ENCODE measurements at places on chromosomes 3 and 15.
A peak's percentile ranks its signal among the peaks of the same experiment; 100 is the strongest.

- DNase-seq: no peak
Observed at GRCh38 chr3:194690501-194691372, 5.1 kb downstream of the FAM43A start.

GRCh38 chr3:40741729-40742128 is 217.0 kb downstream of the ZNF621 start:
- DNase-seq: no peak

DNA sequence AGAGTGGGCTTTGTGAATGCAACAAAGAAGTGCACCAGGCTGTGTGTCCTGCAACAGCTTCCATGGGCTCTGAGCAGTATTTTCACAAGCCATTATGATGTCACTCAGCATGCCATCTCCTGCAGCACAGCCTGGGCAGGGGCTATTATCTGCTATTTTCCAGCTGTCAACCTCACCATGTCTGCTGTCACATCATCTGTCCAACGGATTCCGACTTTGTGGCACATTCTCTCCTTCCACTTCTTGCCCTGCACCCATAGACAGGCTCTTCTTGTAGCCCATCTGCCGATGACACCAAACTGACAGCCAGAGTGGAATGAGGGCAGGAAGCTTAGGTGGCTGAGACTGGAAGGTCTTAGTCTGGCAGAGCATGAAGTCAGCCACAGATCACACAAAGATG is 691.9 kb downstream of the NTRK3 start:
- no peak for DNase-seq

GRCh38 chr15:84721371-84721770 is 5.4 kb upstream of the SEC11A start:
- peak; percentile 57 for DNase-seq

- peak; percentile 14 for DNase-seq
Observed at GRCh38 chr15:22978691-22979237, 1.4 kb downstream of the CYFIP1 start.

DNA sequence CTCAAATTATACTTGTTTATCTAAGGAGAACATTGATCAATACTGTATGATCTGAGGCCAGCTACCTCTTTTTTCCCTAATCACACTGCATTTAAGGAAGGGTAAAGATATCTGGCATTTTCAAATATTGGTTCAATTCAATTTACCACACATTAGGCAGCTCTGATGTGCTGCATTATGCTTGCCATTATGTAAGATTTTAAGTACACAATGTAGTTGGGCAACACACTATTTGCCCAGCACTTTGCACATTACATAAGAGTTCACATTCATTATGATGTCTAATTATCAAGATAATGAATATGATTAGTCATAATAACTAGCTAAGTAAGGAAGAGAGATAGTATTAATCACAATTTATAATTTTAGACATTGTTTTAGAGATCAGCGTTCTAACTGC is 196.3 kb downstream of the BCHE start:
- DNase-seq: no peak

DNA sequence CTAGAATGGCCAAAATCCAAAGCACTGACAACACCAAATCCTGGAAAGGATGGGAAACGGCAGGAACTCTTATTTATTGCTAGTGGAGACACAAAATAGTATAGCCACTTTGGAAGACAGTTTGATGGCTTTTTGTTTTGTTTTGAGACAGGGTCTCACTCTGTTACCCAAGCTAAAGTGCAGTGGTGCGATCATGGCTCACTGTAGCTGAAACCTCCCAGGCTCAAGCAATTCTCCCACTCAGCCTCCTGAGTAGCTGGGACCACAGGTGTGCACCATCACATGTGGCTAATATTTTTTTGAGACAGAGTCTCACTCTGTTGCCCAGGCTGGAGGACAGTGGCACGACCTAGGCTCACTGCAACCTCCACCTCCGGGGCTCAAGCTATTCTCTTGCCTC is 27.3 kb upstream of the GPR160 start:
- no peak for DNase-seq

DNA sequence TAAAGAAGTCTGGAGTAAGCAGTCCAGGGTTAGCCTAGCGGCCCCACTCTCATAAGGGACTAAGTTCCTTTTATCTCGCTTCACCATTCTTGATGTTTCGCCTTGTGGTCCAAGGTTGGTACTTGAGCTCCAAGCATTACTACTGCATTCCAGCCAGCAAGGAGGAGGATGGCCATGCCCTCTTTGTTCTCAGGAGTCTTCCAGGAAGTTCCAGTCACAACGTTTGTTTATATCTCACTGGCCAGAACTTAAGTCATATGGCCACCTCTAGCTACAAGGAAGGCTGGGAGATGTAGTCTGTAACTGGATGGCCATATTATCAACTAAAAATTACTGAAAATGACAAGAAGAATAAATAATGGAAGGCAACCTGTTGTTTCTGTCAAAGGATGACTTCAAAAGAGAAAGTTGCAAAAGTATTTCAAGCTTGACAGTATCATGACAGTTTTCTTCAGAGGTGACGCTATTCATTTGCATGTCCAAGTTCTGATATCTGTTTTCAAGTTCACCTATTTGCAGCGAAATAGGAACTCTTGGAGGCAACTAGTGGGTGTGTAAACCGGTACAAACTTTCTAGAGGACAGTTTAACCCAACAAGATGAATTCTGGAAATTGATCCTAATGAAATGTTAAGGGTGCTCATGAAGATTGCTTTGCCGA is 118.6 kb downstream of the PGPEP1L start:
- no peak for DNase-seq

DNA sequence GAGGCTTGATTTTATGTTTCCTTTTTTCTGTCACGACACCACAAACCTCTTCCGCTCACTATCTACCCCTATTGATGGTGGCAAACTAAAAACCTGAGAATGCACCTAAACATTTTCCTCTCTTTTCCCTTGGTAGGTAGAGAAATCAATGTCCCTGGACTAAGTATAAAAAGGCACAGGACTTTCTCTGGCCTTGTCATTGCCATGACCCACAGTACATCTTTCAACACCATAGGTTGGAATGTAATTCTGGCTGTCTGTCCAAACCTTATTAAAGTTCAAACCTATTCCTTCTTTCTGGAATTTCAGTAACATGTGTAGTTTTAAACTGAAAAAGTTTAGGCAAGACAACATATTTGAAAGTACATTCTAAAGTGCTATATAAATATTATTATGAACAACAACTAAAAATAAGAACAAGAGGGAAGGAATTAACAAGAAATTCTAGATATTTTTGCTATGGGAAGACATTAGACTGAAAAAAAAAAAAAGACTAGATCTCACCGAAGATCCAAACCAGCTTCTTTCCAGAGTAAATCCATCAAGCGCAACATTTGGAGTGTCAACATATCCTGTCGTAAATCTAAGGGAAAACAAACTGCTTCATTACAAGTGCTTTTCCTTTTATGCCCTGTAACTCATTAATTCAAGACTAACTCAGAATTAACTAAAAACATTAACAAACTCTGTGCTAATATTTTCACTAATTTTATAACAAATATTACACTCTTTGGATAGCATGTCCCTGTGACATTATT is 73.1 kb downstream of the FAIM start:
- no peak for DNase-seq

GRCh38 chr3:25119682-25120081 is 308.4 kb upstream of the RARB start:
- DNase-seq: no peak

DNA sequence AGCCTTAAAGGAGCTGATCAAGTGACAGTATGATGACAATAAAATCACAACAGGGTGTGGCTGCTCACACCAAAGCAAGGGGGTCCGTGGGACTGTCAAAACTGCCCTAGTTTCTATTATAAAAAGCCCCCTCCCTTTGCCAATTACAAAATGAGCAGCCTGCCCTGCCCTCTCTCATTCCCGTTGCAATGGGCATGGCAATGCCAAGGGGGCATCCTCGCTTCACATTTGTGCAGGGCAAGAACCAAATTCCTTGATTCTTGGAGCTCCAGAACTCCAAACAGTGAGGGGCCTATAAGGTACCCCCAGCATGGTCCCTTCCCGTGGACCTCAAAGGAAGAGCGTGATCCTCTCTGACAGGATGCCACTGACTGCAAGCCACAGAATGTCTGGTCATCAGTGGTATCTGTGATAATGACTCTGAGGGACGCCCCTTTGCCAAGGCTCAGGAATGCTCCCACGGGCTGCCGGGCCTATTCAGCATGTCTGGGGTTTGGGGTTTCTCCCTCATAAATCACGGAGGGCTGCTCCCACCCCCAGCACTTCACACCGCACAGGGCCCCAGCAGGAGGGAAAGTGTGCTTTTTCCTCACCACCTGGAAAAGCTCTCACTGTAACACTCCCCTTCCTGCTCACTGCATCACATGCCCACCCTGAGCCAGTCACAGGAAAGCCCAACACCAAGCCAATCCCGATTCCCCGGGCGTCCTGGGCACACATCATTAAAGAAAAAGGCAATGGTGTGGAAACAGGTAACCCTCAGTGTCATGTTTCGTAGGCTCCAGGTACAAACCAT is 105.1 kb upstream of the TRPM1 start:
- no peak for DNase-seq

- DNase-seq: no peak
Observed at GRCh38 chr3:136939489-136939888, 18.3 kb upstream of the IL20RB start.

DNA sequence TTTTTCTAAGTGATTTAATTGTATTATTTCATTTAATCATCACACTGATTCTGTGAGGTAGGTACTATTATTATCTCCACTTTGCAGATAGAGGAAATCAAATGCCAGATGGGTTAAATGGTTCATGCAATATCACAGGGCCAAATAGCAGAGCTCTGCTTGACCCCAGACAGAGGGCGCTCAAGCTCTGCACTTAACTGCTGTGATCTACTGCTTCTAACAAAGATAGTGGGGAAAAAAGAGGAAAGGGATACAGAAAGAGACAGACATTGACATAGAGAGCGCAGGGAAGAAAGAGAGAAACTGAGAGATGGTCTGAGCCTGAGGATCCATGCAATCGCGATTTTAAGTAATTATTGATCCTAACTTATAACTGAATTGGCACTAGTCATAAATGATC is 279.1 kb upstream of the THRB start:
- DNase-seq: no peak

- DNase-seq: no peak
Observed at GRCh38 chr3:153595186-153595815, 433.3 kb downstream of the RAP2B start.

GRCh38 chr3:24355806-24356205 is 138.8 kb downstream of the THRB start:
- DNase-seq: no peak

DNA sequence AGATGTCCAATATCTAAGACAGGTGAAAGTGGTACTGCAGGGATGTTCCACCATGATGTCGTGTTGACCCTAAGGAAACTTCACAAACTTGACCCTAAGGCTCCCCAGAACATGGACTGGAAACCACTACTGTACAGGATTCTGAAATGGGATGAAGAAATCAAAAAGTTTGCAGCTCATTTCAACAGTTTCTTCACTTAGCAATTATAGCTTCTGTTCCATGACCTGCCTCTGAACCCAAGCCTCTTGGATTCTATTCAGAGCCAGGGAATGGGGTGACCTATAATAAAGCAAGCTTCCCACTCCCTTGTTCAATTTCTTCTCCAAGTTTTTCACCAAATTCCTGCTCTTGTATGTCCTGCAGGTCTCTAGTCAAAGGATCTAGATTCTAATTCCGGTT is 40.7 kb downstream of the DUT start:
- DNase-seq: no peak

GRCh38 chr3:10432931-10433330 is 72.5 kb downstream of the ATP2B2 start:
- DNase-seq: no peak

DNA sequence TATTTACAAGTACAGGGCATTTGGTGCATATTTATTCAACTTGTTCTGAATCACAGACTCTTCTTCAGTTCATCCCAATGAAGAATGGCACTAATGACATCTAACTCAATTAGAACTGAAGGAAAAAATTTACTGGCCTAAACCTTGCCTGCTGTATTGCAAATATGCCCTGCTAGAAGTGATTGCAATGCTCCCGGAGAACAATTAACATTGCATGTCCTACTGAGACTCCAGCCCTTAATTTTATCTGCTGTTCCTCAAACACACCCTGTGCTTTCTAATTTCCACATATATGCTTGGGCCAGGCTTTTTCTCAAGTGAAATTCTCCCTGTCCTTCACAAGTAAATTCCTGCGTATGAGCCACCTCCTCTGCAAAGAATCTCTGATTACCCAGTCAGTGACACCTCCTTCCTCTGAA is 8.3 kb downstream of the ACKR4 start:
- DNase-seq: no peak

DNA sequence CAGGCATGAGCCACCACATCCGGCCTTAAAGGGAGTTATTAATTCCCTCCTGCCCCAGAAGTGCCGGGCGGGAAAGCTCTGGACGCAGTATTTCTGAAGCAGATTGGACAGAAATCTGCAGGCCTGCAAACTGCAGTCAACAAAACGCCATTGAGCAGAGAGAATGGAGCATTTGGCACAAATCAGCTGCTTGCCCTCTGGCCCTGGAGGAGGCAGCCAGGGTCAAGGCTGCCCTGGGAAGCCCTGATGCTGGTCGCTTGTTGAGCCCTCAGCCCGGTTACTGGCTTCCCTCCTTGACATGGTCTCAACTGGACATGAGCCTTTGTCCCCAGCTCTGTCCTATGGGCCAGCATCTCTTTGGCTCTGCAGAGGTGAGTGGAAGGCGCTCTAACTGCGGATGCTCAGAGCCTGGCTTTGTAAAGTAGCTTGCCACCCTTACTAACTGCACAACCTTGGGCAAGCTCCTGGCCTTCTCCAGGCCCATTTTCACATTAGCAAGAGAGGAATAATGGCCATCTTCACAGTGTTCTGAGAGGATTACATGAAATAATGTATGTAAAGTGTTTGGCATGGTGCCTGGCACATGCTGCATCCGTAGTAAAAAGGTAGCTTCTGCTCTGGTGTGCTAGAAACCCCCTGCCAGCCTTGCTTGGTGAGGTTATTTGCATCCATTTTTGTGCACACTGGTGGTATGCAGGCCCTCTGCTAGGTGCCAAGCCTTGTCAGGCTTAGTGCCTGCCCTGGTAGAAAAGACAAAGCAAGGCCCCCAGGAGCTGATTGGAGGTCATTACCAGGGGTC is 4.1 kb downstream of the SEMA4B start:
- DNase-seq: no peak

- DNase-seq: no peak
Observed at GRCh38 chr3:21826416-21826815, 75.4 kb upstream of the ZNF385D start.

DNA sequence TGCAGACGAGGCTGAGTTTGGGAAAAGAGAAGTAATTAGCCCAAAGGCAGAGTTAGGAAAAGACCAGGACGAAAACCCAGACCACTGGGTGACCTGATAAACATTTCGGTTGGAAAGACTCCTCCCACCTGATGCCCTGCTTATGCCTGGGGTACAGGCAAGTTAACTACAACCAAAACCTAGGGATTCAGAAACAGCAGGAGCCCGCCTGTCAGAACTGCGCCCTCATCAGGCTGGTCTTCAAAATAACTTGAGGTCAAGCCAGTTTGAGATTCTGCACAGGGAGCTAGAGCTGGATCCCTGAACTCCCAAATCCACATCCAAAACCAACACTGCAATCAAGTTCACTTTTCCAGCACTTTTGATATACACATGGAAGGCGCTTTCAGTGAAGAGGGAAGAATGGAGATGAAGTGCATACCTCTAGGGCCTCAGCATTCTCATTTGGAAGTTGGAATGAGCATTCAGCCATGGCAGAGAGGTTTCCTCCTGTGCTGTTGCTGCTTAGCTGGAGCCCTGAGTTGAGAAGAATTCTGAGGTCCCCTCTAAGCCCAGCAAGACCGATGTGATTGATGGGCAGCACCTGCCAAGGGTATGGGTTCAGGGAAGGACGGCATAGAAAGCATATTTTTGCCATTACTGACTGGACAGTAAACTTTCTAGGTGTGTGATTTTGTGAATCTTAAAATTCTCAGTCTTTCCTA is 11.6 kb downstream of the TSEN2 start:
- no peak for DNase-seq
